NAMALWA (cell line): ENCODE measurements at places on chromosomes 12 and 14.

GRCh38 chr14:103974575-103974974, 32.2 kb upstream of the RD3L start:
- no peak for DNase-seq

- no peak for DNase-seq
These were observed 46.0 kb upstream of the DYNC1H1 start for GRCh38 chr14:101918065-101918989.

DNA sequence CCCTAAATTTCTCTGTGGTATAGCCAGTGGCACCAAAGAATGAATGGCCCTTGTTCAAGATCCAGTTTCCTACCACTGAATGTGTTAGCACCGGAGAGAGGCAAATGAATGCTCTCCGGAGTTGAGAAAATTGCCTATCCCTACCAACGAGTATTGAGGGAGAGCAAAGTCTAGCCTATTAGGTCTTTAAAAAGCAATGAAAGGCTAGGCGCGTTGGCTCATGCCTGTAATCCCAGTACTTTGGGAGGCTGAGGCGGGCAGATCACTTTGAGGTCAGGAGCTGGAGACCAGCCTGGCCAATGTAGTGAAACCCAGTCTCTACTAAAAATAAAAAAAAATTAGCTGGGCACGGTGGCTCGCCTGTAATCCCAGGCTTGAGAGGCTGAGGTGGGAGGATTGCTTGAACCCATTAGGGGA, 898 bp upstream of the RAB15 start:
- DNase-seq = no peak

DNA sequence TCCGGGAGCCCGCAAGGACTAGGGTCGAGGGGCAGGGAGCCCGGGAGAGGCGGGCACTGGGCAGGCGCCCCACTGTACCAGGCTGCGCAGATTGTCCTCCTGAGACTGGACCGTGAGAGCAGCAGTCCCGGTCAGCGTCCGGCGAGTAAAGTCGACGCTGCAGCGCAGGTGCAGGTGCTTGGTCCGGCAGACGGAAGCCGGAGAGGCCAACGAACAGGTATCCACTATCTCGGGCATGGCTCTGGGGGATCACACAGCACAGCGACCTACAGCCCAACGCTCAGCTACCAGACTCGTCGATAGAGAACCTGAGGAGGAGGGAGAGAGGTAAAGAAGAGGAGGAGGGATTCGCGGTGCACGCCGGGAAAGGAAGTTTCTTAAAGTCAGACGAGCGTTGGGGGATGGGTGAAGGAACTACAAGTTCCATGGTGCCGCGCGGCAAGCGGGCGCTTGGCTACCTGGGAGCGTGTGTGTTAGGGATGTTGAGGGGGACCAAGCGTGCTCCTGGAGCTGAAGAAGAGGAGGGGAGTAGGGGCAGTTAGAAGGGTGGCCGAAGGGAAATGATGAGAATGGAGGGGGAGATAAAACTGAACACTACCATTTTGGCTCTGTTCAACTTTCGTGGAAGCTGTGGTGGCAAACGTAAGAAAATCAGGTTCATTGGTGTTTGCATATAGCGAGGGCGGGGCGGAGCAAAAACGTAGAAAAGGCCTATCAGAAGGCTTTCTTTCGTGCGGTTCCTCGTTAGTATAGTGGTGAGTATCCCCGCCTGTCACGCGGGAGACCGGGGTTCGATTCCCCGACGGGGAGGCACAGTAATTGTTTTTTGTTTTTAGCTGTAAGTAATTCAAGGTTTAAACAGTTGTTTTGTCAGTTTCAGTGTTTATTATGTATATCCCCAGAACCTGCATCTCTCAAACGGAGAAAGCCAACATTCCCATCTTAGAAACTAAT, at the start of gene LTA4H:
Gene LTA4H, minus strand, starts transcription at position 305 of the 954 bp plus-strand sequence. Its CDS starts 68 bp downstream, at position 237.
- DNase-seq = peak; percentile 99

DNA sequence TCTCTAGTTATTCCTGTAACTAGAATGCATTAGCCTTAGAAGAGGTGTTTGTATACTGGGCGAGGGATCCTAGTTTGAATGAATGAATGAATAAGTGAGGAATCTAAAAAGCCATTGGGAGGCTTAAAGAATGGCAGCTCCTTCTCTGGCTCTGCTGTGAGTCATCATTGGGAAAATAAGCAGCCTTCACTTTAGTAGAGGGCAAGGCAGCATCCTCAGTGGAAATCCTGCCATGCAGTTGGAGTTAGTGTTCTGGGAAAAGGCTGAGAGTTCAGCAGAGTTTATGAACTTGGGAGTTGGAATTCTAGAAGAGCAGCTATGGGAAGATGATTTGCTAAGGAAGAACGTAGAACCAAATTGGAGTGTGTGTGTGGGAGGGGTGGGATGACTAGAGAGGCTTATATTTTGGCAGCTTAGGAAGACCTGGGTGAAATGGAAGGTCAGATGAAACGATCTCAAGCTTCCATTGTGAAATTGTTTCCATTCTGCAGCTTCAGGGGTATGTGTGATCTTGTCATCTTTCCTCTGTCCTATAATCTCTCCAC, 120.8 kb downstream of the PTCSC3 start:
- DNase-seq = no peak

DNA sequence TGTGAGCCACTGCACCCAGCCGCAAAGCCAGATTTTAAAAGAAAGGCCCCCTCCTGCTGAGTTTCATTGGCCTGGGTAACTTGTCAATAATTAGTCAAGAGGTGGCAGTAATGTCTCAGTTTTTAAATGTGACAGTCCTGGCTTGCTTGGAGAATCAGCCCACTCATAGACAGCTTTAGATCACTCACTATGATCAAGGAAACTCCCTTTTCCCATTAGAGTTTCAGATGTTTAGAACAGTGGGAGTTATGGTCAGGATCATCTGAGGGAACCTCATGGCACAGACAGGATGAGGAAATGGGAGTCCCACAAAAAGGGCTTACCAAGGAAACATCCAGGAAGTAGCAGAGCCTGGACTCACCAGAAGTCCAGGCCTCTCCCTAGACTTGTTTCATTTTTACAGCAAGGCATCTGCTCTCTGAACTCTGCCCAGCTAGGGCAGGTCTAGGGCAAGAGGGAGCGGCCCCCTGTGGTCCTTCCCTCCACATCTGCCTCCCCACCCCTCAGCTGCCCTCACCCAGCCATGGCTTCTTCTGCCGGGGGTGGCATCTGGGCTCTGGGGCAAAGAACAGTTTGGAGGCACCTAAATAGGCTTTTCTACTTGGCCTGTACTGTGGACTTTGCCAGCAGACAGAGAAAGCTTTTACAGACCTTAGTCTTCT, 11.2 kb downstream of the BCL2L14 start:
- peak; percentile 79 for DNase-seq

DNA sequence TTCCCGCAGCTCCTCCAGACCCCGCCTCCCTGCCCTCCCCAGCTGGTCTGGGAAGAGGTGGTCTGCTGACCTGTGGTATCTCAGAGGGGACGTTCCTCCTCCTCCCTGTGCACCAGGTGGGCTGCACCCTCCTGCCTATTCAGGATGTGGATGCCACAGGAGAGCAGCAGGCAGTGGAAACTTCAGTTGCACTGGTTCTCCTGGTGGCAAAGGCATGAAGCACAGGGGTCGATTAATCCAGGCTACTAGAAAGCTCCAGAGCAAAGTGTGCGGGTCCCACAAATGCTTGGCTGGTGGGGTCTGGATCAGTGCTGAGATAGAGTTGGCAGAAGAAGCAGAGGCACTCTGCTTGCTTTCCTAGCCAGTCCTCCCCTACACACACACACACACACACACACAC, 197.0 kb downstream of the SLC41A2 start:
- no peak for DNase-seq

DNA sequence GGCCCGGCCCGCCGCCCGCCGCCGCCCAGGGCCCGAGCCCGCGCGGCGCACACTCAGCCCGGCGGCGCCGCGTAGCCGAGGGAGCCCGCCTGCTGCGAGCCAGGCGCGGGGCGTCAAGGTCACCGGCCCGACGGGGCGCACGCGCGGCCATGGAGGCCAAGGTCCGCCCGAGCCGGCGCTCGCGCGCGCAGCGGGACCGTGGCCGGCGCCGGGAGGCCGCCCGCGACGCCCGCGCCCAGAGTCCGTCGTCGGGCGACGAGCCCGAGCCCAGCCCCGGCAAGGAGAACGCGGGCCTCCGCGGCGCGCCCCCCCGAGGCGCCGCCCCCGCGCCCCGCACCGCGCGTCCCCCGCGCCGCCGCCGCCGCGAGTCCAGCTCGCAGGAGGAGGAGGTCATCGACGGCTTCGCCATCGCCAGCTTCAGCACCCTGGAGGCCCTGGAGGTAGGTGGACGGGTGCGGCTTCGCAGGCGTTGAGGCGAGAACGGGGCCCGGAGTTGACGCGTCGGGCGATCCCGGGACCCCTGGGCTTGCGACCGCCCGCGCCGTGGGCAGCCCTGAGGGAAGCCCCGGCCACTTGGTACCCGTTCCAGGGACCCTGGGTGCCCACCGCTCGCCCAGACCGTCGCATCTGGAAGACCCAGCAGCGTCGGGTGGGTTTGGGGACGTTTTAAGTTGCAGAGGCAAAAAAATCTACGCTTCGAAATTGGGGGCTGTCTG, 629 bp downstream of the FBRSL1 start:
- no peak for DNase-seq
